Metanephros (tissue), 2 donors: ENCODE measurements at places on chromosomes 3 and 15. TPM values are rescaled to one million over a fixed set of nuclear protein-coding genes. Genes with fewer than 3 reads are reported as not detected.

The CNTN3 gene
- 8.1 TPM for total RNA-seq

The GP5 gene
- 1.6 TPM for total RNA-seq

The TGM4 gene
- total RNA-seq: not detected

The TMEM108 gene
- 1.8 TPM for total RNA-seq

The P2RY1 gene
- 6.9 TPM for total RNA-seq

The P2RY13 gene
- 1.2 TPM for total RNA-seq

The MASP1 gene
- total RNA-seq: 8.5 TPM

The IL12A gene
- total RNA-seq: 2.5 TPM

The CDHR4 gene
- total RNA-seq: 0.35 TPM

The ANKDD1A gene
- 6.9 TPM for total RNA-seq

The PRR20G gene
- total RNA-seq: not detected

The BCL2A1 gene
- total RNA-seq: 8.2 TPM

The SLC22A14 gene
- total RNA-seq: 1.7 TPM

The SERINC4 gene
- total RNA-seq: 0.23 TPM

The FBXO22 gene
- total RNA-seq: 44.1 TPM

The PLSCR2 gene
- 0.47 TPM for total RNA-seq

The ALDH1A2 gene
- 157 TPM for total RNA-seq

The C3orf85 gene
- 3.6 TPM for total RNA-seq

The POPDC2 gene
- total RNA-seq: 10.5 TPM

The GOLGA8J gene
- 0.12 TPM for total RNA-seq

The GPR176 gene
- 14.4 TPM for total RNA-seq

The GOLIM4 gene
- total RNA-seq: 40.2 TPM

The DAG1 gene
- 94.5 TPM for total RNA-seq

The ACTC1 gene
- 101 TPM for total RNA-seq

The GRK7 gene
- total RNA-seq: not detected

The KBTBD12 gene
- 6.2 TPM for total RNA-seq

The SLC30A4 gene
- total RNA-seq: 9.6 TPM

The CHRD gene
- 32.6 TPM for total RNA-seq

The UMPS gene
- total RNA-seq: 37.8 TPM

The OIP5 gene
- 6.4 TPM for total RNA-seq

The CLDND1 gene
- total RNA-seq: 80.9 TPM

The SLITRK3 gene
- total RNA-seq: 0.06 TPM

The MESP2 gene
- total RNA-seq: 0.41 TPM

The PLA2G4D gene
- not detected for total RNA-seq

The ASB14 gene
- total RNA-seq: 0.12 TPM

The ZMYND10 gene
- 3.9 TPM for total RNA-seq

The PLSCR5 gene
- not detected for total RNA-seq

The WNT7A gene
- not detected for total RNA-seq

The TRIP4 gene
- total RNA-seq: 14.9 TPM

The BSN gene
- total RNA-seq: 1.5 TPM

The XIRP1 gene
- 10.2 TPM for total RNA-seq

The ITGA11 gene
- total RNA-seq: 12.9 TPM

The CATSPER2 gene
- total RNA-seq: 1.9 TPM

The ESYT3 gene
- total RNA-seq: 3.4 TPM

The OR5H14 gene
- total RNA-seq: not detected

The HYPK gene
- 5.5 TPM for total RNA-seq
